A549 treated with CpdA at 1 μM for 4 hours (cell line): ENCODE measurements at places on chromosomes 16 and 17. TPM values are rescaled to one million over a fixed set of nuclear protein-coding genes. Genes with fewer than 3 reads are reported as not detected.

The KRT33A gene
- not detected in 5 replicates for total RNA-seq

The DUXB gene
- not detected in 5 replicates for total RNA-seq

The OTOP3 gene
- not detected in 5 replicates for total RNA-seq

The TMC7 gene
- 6.6 to 10.3 TPM (median 8.8 TPM) in 5 replicates for total RNA-seq

The HAP1 gene
- 1.2 to 1.9 TPM (median 1.7 TPM) in 5 replicates for total RNA-seq
